Skeletal muscle cell (primary cell): ENCODE measurements at places on chromosomes 16 and 17.
A peak's percentile ranks its signal among the peaks of the same experiment; 100 is the strongest.

GRCh38 chr16:73002866-73003265, 45.1 kb downstream of the ZFHX3 start:
- DNase-seq: no peak

DNA sequence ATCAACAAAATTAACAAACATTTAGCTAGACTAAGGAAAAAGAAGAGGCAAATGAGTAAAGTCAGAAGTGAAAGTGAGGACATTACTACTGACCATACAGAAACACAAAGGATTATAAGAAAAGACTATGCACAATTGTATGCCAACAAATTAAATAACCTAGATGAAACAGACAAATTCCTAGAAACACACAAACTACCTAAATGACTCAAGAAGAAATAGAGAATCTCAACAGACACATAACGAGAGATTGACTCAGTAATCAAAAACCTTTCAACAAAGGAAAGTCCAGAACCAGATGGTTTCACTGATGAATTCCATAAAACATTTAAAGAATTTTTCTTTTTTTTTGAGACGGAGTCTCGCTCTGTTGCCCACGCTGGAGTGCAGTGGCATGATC, 35.7 kb upstream of the MYLK3 start:
- DNase-seq: no peak

DNA sequence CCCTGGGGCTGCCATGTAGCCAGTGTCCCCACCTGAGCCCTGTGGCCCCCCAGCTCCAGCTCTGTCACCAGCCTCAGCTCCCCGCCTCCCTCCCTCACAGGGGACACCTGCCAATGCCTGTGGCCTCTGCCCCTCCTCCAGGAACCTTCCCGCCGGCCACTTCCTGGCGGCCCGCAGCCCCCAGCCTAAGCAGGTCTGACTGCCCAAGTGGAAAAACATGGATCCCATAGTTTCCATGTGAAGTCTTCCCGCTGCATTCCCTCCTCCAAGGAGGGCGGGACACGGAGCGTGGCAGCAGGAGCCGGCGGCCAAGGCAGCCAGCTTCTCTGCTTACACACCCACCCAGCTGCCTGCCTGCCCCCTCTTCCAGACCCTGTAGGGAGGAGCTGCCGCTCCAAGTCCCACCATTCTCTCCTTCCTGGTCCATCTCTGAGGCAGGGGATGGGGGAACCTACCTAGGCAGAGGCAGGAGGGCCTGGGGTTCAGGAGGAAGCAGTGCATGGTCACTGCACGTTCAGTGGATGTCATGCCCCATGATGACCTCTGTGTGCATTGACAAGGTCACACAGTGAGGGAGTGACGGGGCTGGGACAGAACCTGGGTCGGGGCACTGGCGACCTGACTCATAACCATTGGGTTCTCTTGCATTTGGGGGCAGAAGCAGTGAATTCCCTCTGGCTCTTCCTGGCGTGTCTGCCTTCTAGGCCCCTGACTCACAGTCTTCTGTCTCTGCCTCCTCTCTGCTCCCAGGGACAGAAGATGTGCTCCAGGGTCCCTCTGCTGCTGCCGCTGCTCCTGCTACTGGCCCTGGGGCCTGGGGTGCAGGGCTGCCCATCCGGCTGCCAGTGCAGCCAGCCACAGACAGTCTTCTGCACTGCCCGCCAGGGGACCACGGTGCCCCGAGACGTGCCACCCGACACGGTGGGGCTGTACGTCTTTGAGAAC, 8.7 kb downstream of the VASN start:
- no peak for DNase-seq

DNA sequence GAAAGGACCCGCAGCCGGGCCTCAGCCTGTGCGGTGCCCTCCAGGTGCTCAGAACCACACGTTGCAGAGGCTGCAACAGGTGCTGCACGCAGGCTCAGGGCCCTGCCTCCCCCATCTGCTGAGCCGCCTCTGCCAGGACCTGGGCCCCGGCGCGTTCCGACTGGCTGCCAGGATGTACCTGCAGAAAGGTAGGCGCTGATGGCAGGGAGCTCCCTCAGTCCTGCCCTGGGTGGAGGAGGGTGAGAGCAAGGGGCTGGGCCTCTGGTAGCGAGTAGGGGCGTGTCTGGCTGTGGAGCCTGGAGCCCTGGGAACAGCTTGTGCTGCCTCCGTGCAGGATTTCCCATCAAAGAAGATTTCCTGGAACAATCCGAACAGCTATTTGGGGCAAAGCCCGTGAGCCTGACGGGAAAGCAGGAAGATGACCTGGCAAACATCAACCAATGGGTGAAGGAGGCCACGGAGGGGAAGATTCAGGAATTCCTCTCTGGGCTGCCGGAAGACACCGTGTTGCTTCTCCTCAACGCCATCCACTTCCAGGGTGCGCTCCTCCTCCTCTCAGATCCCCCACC, 4.4 kb downstream of the SERPINF2 start:
- DNase-seq: no peak

DNA sequence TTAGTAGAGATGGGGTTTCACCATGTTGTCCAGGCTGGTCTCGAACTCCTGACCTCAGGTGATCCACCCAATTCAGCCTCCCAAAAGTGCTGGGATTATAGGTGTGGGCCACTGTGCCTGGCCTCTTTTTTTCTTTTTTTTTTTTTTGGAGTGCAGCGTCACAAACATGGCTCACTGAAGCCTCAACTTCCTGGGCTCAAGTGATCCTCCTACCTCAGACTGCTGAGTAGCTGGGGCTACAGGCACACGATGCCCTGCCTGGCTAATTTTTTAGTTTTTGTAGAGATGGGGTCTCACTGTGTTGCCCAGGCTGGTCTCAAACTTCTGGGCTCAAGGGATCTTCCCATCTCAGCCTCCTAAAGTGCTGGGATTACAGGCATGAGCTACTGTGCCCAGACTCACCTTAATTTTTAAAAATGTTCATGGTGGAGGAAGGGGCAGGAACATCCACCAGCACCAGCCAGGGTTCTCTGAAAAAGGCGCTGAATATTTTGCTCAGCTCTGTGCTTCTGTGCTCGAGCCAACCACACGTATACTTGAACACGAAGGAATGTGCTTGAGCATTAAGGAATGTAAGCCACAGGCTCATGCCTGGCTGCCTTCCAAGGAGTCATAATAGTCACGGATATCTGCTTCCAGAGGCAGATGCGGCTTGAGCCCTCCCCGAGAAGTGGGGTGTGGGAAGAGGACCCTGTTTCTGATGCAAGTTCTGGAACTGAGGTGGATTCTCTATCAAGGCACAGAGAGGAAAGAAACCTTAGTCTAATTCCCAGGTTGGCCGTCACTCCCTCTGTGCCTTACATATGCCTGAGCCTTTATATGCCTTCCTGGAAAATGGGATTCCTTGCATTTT, 65.5 kb upstream of the CREBBP start:
- DNase-seq: peak; percentile 95

DNA sequence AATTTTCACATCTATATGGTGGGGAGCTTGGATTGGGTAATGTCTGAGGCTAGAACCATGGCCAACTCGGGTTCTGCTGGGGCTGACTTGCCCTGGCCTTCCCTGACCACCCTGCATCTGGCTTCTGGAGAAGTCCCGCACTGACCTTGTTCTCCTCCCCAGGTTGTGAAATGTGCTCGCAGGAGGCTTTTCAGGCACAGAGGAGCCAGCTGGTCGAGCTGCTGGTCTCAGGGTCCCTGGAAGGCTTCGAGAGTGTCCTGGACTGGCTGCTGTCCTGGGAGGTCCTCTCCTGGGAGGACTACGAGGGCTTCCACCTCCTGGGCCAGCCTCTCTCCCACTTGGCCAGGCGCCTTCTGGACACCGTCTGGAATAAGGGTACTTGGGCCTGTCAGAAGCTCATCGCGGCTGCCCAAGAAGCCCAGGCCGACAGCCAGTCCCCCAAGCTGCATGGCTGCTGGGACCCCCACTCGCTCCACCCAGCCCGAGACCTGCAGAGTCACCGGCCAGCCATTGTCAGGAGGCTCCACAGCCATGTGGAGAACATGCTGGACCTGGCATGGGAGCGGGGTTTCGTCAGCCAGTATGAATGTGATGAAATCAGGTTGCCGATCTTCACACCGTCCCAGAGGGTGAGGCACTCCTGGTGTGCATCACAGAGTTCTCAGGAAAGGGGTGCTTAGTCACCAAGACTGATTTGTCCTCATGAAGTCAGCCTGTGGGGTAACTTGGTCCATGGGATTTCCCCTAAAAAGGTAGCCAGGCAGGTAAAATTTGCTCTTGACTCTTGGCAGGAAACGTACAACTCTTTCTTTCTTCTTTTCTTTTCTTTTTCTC, 6.1 kb downstream of the NOD2 start:
- no peak for DNase-seq

- no peak for DNase-seq
Measured at GRCh38 chr17:58414596-58414997, 2.7 kb downstream of the RNF43 start.

DNA sequence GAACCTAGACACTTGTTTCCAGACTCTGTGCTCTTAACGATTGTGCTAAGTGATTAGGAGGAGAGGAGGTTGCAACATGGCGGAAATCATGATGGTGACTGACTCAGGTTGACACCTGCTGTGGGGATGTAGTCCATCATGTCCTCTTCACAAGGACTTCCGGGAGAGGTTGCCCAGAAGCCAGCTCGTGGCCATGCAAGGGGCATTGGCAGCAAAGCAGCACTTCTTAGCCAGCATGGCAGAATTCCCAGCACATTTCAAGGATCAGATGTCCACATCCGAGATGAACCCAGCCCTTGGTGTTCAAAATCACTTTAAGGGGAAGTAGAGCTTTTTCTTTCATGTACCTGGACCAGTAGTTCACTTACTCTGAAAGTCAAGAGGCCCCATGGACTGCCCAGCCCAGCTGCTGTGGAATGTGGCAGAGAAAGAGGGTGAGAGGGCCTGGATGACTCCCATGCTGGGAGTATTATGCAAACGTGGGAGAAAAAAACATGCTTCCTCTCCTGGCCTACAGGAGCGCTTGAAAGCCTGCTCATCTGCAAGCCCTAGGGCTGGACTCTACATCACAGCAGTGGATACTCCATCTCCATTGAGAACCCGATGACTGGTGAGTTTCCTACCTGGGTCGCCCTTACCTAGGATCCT, 65.5 kb downstream of the IRX6 start:
- DNase-seq: no peak

GRCh38 chr17:48587276-48588073, 2.6 kb downstream of the HOXB3 start:
- DNase-seq: no peak

DNA sequence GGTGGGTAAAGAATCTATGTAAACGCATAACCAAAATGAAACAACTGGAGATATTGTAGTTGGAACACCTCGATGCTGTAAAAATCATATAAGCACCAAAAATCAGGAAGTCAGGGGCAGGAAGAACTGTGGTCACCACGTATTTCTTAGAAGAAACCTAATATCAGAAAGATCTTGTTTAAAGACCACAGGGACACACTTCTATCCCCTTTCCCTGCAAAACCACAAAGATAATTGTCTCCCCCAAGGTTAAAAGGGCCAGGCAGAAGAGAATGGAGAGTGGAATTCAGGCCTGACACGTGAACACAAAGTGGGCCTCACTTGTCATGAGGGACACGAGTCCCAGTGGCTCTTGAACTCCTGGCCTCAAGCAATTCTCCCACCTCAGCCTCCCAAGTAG, 68.1 kb downstream of the GSG1L start:
- DNase-seq: no peak

DNA sequence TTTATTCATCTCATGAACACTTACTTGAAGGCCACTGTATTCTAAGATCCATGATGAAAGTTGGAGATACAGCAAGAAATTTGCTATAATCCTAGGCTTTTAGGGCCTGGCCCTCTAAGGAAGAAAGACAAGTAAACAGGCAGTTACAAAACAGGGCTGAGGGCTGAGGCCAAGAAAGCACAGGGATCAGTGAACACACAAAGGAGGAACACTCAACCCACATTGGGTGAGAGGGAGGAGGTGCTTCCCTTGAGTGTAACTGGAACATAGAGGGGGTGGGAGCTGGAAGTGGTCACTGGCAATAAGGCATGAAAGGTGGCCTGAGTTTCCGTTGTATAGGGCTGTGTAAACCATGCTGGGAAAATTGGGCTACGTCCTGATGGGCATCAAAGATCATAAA, 112.2 kb downstream of the ZNF18 start:
- no peak for DNase-seq

GRCh38 chr16:381789-382717, at the start of gene PGAP6:
PGAP6 (minus strand) TSS chr16:381978; CDS start chr16:381821, 157 bp downstream.
- no peak for DNase-seq

DNA sequence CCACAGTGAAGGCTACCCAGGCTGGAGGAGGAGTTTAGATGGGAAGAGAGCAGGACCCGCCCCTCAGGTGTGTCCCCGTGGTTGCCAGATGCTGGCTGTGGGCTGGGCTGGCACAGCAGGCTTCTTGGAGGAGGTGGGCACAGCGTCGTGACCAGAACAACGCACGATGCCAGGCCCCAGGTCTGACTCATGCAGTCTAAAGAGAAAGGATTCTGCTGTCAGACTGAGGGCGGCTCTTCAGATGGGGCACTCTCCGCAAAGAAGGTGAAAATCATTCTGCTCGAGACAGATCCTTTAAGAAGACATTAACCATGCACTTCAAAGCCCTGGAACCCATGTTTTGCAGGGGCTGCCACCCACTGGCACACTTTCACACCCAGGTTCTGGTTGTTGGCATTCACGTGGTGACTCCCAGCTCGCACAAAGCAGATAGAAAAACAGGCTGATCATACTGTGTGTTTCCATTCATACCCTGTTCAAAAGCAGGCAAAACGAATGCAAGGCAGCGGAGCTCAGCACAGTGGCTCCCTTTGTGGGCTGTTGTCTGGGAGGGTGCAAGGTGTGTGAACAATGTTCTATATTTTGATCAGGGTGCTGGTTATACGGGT, 19.0 kb downstream of the CACNG4 start:
- no peak for DNase-seq

GRCh38 chr16:24971718-24972117, 43.5 kb downstream of the ARHGAP17 start:
- DNase-seq: no peak

DNA sequence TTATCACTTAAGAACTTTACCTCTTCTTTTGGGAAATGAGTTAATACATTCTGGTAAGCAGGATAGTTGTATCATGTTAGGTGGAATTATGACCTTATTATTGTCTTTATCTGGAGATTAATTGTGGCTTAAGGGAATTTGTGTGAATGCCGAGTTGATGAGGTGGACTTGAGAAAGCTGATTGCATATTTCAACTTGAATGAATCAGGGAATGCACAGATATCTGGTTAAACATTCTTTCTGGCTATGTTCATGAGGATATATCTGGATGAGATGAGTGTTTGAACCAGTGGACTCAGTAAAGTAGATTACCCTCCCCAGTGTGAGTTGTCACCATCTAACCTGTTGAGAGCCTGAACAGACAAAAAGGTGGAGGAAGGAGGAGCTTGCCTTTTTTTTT, 326.1 kb upstream of the GOT2 start:
- peak; percentile 37 for DNase-seq

- DNase-seq: no peak
Measured at GRCh38 chr16:80804526-80805383, at the start of gene CDYL2. CDYL2 (minus strand) TSS chr16:80804598; CDS start chr16:80804173, 425 bp downstream.
